ENCODE measurements at places on chromosomes 2 and 18.

- no peak for DNase-seq
These were observed 128.6 kb upstream of the HDAC4 start for GRCh38 chr2:239529313-239530015.

DNA sequence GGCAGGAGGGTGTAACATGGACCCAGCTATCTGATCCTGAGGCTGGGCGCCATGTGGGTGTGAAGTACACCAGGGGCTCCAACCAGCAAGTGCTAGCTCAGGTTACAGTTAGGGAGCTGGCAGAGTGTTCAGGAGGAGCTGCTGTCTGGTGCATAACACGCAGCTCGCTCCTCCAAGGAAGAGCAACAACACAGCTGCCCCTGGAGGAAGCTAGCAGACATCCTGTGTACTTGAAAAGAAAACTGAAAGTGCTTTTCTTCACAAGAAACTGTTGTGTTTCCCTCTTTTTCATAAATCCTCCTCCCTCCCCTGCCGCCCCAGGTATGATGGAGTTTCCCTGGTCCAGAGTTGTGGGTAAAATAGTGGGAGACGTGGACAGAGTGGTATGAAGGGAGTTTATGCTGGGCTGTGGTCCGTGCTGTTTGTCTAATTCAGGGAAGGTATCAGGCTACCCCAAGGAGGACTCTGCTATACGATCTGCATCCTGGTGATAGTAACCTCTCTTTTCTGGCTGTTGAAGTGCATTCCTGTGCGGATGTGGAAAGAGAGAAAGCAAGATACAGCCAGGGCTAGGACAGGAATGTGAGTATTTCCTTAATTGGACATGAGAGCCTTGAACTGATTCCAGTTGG is 6.1 kb upstream of the LBH start:
- no peak for DNase-seq

DNA sequence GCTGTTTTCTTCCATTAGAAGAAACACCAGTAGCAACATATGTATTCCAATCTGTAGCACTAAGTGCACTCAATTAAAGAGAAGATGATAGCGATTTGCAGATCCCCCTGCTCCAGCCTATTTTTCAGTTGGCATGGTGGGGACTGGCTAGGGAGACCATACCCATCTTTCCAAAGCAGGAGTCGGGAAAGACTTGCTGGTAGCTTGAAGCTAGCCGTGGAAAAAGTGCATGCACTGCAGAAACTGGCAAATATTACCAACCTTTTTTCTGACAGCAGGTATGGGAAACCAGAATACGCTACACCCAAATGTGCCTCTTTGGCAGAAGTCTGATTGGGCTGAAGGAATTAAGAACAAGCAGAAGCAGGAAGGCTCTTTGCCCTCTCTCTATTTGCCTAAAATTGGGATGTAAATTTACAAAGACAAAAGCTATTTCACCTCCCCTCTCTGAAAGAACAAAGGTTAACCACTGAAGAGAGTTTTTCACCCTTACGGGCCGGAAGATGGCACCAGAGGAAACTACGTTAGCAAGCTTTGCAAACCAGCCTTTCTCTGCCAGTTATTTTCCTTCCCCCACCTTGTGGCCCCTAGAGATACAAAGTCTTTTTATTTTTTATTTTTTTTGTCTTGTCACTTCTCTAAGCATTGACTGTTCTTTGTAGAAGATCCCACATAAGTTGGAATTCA is 273.1 kb downstream of the DLGAP1 start:
- DNase-seq = no peak

GRCh38 chr18:76452357-76452756 is 42.7 kb downstream of the ZNF516 start:
- no peak for DNase-seq

- DNase-seq = no peak
These were observed 188.5 kb upstream of the HAAO start for GRCh38 chr2:42980764-42981416.

DNA sequence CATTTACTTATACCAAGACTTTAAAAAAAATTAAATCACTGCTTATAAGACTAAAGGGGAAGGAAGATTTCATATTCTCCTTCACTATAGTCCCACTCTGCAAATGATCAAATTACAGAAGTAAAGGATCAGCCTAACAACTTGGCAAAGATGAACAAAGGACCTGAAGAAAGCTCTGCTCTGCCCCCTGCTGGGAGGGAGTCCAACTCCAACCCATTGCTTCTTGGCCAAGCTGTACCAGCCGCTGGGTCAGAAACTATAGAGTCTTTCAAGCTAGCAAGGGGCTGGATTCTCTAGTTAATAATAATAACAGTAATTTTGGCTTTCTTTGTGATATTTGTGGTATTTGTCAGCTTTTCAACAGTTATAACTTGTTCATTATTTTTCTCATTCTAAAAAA is 927.0 kb upstream of the CRIM1 start:
- no peak for DNase-seq

DNA sequence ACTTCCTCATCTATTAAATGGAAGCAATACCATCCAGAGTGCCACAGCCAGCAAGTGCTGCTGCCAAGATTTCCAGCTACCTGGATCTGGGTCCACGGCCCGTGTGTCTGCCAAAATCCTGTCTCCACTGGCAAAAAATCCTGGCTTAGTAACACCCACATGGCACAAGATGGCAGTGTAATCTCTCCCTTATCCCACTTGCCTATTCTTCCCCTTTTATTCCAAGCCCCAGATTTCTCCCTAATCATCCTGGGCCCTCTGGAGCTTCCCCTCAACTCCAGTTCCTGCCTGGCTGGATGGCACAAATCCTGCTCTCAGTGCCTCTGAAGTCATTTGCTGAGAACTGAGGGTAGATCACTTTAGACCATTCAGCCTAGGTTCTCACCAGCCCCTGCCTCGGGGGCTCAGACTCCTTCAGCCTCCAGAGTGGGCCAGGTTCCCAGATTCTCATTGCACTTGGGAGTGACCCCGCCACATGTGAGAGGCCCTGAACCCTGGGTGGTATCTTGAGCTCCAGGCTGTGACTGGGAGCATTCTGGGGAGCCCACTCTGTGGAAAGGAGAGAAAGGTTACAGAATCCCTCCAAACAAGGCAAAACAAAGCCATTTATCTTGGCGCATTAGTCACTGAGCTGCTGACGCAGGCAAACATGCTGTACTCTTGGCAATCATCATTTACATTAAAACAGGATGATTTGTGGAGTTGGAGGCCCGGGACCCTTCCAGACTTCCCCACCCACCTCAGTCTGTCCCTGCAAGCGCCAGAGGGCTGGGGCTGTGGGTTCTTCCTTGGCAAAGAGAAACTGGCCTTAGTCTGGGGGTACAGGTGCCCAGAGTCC is 325.8 kb downstream of the DYSF start:
- DNase-seq = no peak

GRCh38 chr2:16828828-16829160 is 163.2 kb upstream of the CYRIA start:
- no peak for DNase-seq

GRCh38 chr2:13508671-13509070 is 791.9 kb downstream of the TRIB2 start:
- DNase-seq = no peak

DNA sequence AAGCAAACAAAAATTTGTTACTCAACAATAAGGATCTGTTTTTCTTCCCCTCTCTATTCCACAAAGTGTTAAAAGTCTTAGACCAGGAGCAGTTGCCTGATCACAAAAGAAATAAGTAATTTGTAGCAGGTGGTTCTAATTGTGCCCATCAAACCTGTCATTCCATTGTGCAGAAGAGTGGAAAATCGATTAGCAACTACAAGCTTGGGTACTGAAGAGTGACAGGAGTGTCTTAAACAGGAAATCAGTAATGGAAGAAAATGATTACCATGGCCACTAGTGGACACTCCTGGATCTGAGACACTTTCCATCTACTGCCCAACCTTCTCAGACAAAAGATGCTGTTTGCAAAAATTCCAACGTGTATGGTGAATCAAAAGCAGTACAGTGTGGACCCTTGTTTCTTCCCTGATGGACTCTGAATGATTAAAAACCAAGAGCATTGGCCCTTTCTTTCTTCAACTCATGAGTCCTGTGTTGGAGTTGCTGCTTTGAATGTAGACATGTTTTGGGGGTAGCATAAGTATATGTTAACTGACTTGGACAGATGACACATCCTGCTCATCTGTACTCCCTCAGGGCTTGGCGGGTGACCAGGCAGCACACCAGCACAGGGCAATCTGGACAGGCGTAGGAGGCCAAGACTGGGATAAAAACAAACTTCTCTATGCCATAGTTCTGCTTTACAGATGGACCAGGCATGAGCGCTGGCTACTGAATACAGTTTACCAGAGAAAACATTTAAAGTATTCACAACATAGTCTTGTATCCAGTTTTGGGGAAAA is 51.9 kb downstream of the PLA2R1 start:
- no peak for DNase-seq

GRCh38 chr2:234458466-234458865 is 38.4 kb downstream of the ARL4C start:
- no peak for DNase-seq

DNA sequence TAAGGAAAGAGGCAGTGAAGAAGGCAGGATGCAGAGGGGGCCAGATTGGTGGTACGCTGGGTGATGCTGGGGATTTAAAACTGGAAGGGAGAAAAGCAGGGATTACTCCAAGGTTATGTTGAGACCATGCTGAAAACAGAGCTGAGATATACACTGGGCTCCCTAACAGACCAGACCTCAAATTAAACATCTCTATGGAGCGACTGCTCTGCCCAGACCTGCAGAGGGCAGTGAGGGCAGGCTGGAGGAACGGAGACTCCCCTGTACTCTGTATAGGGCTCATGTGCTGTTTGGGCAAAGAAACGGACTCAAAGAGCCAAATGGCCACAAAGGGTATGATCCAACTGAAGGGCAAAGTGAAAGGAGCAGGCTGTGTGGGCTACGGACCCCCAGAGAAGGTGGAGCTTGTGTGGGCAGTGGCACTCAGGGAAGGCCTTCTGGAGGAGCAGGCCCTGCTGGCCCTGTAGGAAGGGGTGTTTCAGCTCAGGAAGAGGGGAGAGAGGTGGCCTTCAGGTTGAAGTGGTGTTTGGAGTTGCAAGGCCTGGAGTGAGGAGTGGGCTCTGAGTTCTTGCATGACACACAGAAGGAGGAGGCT is 4.8 kb upstream of the CELF4 start:
- no peak for DNase-seq

- DNase-seq = no peak
These were observed 200.5 kb downstream of the EXOC6B start for GRCh38 chr2:72625366-72625765.

- no peak for DNase-seq
These were observed 263.8 kb downstream of the PHLPP1 start for GRCh38 chr18:62979176-62979575.

DNA sequence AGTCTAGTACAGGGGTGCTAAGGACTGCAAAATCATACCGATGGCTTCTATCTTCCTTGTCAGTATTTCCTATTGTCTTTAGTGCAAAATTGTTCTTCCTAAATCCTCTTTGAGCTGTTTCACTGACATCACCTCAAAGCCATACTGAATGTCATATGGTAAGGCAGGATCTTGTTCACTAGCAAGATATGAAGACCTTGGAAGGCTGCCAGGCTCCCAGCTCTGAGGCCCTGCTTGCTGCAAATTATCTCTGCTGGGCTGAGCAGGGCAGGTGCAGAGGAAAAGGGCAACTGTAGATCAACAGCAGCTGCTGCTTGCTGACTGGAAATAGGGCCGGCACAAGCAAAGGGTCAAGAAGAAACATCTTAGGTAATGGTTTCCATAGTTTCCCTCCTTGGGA is 58.2 kb downstream of the PMAIP1 start:
- DNase-seq = no peak

- DNase-seq = no peak
These were observed 4.6 kb downstream of the MAP3K20 start for GRCh38 chr2:173079973-173080860.

DNA sequence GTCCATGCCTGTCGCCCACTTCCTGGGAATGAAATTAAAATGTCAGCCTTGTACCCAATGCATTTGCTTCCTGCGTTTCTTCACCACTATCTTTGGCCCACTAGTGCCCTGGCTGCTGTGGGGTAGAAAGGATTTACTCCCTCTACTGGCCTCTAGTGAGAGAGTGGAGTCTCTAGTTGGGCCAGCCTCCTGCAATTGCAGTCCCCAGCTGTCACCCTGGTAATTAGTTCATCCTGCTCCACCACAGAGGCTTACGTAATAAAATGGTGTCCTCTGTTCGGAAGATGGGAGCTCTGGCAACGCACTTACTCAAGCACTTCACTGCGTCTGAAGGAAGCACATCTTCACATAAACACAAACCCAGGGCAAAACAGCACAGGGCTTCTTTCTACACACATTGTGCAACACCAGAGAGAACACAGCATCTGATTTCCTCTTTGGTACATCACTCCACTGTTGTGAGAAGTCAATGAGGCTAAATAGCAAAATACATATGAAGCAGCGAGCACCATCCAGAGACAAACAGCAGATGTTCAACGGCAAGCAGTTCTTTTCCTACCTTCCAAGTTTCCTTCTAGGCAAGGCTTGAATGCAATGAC is 274.6 kb downstream of the LRATD1 start:
- no peak for DNase-seq

GRCh38 chr2:38266382-38267061 is 110.6 kb downstream of the ATL2 start:
- DNase-seq = no peak

DNA sequence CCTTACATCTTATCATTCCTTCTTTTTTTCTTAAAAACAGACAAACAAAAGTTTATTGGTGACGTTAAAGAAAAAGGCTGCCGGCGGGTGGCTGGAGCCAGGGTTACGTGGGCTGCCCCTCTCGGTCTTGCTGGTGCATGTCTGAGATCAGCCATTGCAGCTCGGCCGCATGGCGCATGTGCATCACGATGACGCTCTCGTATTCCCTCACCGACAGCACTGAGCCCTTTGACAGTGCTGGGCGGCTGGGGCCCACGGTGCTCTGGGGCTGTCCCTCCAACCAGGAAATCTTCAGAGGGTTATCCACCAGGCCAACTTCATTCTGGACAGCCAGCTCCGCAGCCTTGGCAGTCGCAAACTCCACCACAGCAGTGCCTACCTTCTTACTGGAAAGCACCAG is 1081.8 kb upstream of the TMEFF2 start:
- no peak for DNase-seq

- DNase-seq = no peak
These were observed 35.9 kb upstream of the MYO1B start for GRCh38 chr2:191209340-191209739.

- no peak for DNase-seq
These were observed 5.5 kb upstream of the SLC4A3 start for GRCh38 chr2:219621935-219622334.

DNA sequence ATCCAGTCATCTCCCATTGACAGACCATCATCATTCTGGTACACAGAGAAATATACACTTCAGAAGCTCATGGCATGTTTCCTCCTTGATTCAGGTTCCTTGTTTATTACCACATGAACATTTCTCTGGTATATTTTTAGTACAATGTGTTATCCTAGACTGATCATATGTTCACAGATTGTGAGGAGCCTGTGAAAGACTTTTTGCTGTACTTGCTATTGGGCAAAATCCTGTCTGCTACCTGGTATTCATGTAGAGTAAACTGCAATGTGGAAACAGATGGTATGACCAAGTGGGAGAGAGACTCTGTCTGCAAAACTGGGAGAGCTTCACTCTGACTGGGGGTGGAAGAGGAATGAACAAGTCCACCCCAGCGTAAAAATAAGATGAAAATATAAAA is 657.2 kb downstream of the IRS1 start:
- no peak for DNase-seq

Data from central memory CD8-positive, alpha-beta T cell (primary cell).